ENCODE measurements at places on chromosomes 5 and 9.

DNA sequence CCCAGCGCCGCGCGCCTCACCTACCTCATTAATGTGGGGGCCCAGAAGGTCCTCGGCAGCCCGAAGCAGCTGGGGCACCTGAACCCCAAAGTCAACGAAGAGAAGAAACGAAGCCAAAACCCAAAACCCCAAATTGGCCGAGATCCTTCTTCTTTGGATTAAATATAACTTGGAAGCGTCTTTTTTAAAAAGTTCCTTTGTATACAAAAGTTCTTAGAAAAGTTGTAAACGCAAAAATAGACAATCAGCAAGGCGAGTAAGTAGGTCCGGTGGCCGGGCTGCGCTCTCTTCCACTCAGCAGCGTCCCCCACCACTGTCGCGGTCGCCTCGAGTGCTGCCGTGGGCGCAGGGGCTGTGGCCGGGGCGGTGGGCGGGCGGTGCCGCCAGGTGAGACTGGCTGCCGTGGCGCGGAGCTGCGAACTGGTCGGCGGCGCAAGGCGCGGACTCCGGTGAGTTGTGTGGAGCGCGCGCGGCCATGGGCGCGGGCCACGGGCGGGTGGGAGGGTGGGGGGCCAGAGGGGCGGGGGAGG, 360 bp downstream of the KLF4 start:
- no peak for DNase-seq

GRCh38 chr9:72880821-72881220, 72.0 kb downstream of the ALDH1A1 start:
- DNase-seq: no peak

DNA sequence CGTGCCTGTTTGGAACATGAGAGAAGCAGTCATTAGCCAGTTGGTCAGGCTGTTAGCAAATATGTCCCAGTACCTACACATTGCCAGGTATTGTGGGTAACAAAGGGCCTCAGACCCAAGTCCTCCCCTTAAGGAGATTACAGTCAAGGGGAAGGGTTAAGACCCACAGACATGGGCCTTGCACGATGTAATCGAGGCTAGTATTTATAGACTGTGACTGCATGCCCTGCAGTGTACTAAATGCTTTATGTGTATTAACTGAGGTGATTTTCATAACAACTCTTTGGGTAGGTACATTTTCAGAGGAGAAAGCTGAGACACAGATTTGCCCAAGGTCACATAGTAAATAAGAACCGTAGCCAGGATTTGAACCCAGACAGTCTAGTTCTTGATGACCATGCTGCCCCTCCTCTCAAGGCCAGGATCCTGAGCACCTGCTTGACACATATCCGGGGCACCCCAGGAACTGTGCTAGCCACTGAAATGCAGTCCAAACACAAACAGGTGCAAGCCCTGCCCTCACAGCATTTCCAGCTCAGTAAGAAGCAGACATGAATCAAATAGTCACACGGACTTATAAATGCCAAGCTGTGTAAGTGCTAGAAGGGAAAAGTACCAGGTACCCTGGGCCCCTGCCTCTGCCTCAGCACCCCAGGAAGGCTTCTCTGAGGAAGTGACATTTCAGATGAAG, 32.0 kb upstream of the GRPEL2 start:
- DNase-seq: no peak

DNA sequence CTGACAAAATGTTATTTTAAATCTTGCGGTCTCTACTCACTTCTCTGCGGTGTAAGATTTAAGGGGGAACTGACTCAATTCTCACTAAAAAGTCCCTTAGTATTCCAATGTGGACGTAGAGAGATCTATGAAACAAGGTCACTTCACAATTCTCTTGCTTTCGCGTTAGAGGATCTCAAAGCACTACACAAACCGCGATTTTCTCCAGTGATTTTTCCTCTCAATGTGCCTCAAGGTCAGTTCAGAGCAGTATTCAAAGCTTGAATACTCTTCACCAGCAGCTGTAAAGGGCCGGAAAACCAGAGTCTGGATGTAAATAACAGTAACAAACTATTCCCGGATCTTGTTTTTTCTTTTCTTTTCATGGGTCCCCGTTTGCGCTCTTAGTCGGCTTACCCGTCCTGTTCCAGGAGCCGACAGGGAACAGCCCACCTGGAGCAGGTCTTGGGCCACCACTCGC, 128.2 kb downstream of the TMEM161B start:
- no peak for DNase-seq

GRCh38 chr5:33448118-33448517, 7.4 kb downstream of the TARS1 start:
- DNase-seq: no peak

GRCh38 chr5:123610665-123611405, 98.9 kb downstream of the CSNK1G3 start:
- no peak for DNase-seq

GRCh38 chr9:126372716-126373115, 46.1 kb downstream of the MVB12B start:
- no peak for DNase-seq

DNA sequence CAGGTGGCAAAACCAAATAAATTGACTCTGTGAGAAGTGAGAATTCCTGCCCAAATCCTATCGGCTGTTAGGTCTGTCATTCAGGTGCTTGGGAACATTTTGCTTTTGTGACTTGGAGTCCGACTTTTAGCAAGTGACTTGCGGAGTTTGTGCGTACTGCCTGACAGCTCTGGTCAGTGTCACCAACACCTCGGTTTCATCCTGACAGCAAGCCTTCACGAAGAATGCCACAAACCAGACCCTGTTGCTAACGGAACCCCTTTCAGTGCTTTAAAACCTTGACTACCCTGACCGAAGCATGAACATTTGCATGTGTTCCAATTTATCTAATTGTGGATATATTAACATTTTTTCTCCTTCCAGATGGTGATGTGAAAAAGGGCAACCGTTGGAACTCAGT, 26.5 kb downstream of the LIX1 start:
- no peak for DNase-seq

- no peak for DNase-seq
These were observed 1.1 kb downstream of the CTXN3 start for GRCh38 chr5:127650022-127650421.

GRCh38 chr5:174947548-174947947, 223.2 kb downstream of the MSX2 start:
- DNase-seq: no peak

GRCh38 chr5:14464671-14465070, 116.9 kb upstream of the OTULINL start:
- DNase-seq: no peak

GRCh38 chr5:61245486-61245885, 83.2 kb upstream of the SMIM15 start:
- DNase-seq: no peak

GRCh38 chr5:57695706-57696388, 213.2 kb upstream of the ACTBL2 start:
- DNase-seq: no peak

GRCh38 chr9:4195285-4195684, 104.6 kb downstream of the GLIS3 start:
- no peak for DNase-seq

- no peak for DNase-seq
These were observed 52.2 kb downstream of the MTAP start for GRCh38 chr9:21854594-21854993.

DNA sequence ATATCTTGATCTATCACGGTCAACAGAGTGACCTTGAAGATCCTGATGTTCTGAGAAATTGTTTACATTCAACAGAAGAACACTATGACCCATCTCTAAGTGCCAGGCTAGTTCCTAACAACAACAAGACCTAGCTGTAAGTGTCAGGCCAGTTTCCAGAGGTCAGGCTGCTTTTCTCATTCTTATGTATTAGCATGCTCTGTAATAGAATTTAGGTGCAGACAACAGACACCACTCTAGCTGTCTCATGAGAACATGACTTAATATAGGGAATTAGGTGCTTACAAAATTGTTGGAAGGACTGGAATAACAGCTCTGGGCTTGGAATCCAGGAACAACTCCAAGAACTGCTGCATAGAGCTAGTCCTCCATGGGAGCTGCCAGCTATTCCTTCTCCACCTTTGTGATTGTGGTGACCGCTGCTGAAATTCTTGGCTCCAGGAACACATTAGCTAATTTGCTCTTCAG, 138.7 kb downstream of the SNX18 start:
- no peak for DNase-seq

- DNase-seq: no peak
These were observed 199.1 kb downstream of the NNT start for GRCh38 chr5:43802119-43802518.

DNA sequence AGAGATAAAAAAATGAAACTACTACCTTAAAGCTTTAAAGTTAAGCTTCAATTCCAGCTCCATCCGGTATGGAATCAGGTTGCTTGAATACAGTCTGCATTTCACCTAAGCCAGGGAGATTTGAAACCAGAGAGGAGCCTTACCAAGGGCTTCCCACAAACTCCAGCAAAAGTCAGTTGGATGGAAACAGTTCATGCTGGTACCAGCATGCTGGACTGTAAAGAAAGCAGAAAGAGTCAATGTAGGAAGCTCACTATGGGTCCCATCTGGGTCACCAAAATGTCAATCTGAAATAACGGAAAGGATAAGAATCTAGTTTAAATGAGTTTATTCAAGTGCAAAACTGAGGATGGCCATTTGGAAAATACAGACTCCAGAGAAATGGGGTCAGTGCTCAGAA, 65.3 kb downstream of the CDO1 start:
- no peak for DNase-seq

DNA sequence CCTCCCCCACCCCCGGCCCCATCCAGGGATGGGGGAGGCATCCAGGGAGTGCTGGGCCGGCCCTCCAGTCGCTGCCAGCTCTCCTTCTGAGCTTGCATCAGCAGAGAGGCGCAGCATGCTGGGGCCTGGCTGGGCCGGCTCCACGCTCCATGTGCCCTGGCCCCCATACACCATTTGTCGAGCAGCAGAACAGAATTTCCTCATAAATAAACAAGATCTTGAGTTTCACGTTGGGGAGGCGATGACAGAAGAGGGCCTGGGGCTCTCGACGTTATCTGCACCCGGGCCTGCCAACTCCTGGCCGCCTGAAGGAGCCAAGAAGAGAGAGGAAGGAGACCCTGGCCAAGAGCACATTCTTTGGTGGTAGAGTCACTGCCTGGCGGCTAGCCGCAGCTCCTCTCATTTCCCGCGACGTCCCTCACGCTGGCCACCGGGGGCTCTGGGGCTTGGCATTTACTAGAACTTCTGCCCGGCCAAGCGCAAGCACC, 177.0 kb downstream of the FGF18 start:
- DNase-seq: no peak

- no peak for DNase-seq
These were observed 51.1 kb upstream of the COL5A1 start for GRCh38 chr9:134590240-134591081.

DNA sequence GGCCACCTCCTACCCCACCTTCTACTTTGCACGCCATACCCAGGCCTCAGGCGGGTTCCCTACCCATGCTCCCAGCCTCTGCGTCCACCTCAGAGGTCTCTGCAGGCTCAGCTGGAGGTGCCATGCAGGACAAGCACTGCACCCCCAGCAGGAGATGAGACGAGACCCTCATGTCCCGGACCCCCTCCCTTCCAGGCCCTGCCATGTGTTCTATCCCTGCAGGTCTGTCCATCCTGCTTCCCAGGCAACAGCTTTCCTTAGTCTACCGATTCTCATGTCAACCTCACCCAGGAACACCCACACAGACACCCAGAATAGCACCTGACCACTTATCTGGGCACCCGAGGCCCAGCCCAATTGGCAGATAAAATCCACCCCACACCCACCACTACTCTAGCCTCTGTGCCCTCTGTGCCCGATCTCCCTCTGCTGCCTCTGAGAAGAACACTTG, 52.1 kb downstream of the SEMA4D start:
- no peak for DNase-seq

DNA sequence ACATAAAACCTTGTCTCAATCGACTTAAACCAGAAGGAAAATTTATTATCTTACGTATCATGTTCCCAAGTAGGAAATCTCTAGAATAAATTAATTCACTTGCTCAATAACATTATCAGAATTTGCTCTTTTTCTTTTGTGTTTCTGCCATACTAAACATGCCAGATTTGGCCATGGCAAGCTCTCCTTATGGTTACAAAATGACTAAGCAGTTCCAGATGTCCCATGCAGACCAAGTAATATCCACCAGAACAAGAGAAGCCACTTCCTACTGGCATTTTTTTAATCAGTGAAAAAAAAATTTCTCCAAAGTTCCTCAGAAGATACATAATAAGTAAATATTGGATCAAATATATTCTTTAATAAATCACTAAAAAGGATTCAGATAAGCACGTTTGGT, 25.2 kb upstream of the ADAMTS6 start:
- no peak for DNase-seq

DNA sequence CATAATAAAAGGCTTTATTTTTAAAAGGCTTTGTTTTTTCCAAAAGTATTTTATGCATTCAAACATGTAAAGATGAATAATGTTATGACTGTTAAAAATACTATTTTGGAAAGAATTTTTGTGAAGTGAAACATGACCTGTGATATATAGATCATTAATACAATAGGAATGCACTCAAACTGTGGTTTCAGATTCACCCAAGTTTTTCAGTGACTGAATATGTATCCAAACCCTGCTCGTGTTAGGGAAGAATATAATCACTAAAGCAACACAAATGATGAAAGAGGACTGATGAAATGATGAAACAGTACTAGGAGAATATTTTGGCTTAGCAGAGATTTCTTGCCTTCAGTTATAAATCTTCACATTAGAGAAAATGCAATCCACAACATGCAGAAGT, 278.0 kb downstream of the ADAMTS6 start:
- no peak for DNase-seq

GRCh38 chr9:93668261-93668871, 92.0 kb downstream of the PHF2 start:
- no peak for DNase-seq

DNA sequence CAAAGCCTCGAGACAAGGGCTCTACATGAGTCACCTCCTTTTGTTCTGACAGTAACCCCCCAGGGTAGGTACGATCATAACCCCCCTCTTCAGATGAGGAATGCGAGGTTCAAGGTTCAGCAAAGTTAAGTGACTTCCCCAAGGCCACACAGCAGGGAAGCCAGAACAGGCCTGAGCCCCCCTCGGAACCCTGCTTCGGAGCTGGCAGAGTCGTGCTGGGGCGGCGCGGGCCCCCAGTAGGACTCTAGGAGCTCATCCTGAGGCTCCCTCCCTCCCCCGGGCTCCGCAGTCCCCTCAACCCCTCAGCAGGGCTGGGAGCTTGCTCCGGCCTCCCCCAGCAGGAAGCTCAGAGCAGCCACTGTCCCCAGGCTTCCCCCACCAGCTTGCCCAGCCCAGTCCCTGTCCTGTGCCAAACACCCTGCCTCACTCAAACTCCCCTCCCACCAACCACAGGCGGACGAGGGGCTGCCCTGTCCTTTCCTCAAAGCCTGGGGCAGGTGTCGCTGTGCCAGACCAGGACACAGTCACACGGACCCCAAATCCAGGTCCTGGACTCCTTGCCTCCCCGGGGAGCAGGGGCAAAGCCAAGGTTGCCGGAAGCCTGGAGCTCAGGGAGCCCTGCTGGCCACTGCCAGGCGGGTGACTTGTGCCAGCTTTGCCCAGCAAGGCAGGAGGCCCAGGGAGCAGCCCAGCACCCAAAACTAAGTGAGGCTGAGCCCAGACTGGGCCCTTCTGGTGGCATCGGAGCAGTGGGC, 5.1 kb downstream of the AGPAT2 start:
- DNase-seq: no peak

- no peak for DNase-seq
These were observed 166.3 kb downstream of the ATP10B start for GRCh38 chr5:160685695-160686094.

- DNase-seq: no peak
These were observed 337.5 kb downstream of the ZNF608 start for GRCh38 chr5:124408738-124409453.

GRCh38 chr5:144510845-144511579, 340.3 kb downstream of the KCTD16 start:
- no peak for DNase-seq
